ENCODE measurements at places on chromosomes 16 and 17.

- DNase-seq: no peak
Observed at GRCh38 chr17:34692920-34693319, 113.5 kb downstream of the TMEM132E start.

GRCh38 chr16:78230832-78231231 is 131.4 kb downstream of the WWOX start:
- no peak for DNase-seq

DNA sequence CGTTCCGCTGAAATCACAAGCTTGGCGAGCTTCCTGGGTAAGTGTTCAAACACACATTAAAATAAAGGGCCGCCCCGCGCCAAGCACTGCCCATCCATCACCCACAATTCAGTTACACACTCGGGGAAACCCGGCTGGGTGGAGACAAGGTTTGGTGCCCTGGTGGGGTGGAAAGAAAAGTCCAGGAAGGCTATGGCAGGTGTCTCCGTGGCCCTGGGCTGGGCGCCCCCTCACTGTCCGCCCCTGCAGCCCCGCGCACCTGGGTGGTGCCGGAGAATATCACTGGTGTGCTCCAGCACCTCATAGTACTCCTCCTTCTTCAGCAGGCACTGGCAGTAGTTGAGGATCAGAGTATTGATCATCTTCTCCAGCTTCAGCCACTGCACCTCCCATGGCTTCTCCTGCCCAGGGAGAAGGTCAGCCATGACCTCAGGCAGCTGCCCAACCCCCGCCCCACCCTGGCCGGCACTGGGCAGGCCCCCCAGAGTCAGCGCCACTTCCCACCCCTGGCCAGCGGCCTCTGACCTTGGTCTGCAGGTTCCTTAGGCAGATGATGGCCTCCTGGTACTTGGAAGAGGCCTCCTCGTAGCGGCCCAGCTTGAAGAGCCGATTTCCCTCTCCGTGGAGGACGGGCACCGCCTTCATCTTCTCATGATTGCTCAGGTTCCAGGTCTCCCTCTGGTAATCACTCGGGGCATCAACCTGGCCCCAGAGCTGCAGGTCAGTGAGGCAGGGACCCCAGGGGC is 8.4 kb downstream of the AIPL1 start:
- DNase-seq: no peak

DNA sequence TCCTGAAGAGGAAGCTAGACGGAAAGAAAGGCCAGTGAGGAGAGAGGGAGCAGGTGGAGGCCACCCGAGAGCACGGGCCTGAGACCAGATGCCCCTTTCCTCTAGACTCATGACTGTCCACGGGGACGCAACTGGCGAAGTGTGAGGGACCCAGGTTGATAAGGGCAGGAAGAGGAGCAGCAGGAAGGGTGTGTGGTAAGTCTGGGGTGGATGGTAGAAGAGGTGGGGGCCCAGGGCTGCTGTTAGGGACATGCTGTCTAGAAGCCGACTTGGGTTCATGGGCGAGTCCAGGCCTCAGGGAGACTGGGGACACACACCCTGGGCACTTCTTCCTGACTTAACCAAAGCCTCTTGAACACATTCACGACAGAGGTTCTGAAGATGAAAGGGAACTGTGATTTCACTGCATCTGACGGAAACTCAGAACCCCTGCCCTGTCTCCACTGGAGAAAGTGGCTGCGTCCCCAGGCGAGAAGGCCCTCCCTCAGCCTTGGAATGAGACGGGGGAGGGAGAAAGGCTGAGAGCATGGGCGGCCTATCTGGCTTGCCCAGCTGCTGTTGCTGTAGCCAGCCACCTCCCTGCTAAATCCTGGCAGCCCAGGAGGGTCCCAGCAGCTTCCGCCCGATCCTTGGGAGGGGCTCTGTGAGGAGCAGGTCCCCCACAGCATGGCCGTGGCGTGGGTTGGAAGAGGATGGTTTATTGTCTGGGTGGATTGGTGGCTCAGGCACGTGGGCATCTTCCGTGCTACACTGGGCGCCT is 6.0 kb downstream of the HIC1 start:
- no peak for DNase-seq

- no peak for DNase-seq
Observed at GRCh38 chr17:11264183-11264871, 23.3 kb downstream of the SHISA6 start.

DNA sequence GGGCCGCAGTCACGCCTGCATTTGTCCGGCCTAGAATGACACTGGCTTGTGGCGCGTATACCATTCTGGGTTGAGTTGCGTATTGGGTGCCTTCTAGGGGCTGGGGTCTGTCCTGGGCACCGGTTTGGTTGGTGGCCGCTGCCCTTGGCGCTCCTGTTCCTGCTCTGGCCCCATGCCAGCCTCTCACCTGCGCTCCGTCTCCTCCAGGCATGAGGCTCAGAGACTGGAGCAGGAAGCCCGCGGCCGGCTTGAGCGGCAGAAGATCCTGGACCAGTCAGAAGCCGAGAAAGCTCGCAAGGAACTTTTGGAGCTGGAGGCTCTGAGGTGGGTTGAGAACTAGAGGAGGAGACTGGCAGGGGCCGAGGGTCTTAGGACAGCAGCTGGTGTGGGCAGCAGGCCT is 17.4 kb downstream of the CDIPT start:
- DNase-seq: no peak

DNA sequence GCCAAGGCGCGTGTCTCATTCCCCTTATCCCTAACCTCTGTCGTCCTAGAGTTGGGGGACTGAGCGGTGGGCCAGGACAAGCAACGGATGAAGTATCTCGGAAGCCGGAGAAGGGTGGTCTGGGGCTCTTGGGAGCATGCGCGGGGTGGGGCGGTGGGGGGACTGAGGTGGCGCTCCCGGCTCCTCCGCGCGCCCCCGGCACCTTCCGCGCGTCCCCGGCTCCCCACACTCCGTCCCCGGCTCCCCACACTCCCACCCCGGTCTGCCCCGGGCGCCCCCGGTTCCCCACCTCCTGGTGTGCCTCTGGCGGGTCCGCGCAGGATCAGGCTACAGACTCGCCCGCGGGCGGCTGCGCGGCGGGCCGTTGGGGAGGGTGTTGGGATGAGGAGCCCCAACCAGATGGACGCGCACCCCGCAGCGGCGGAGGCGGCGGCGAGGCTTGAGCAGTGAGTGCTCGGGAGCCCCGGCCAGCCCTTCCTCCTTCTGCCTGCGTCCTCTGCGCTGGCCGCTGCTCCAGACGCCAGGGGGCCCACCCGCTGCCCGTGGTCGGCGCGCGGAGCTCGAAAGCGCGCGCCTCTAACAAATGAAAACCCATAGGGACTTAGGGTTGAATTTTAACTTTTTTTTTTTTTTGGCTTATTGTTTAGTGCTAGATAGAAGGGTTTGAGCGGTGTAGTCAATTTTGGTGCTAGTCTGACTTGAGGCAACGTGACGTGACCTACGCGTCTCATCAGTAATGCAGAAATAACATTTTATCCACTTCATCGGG is 5.6 kb upstream of the CRYM start:
- no peak for DNase-seq

GRCh38 chr16:89949756-89950155 is 1.2 kb downstream of the DEF8 start:
- DNase-seq: no peak

DNA sequence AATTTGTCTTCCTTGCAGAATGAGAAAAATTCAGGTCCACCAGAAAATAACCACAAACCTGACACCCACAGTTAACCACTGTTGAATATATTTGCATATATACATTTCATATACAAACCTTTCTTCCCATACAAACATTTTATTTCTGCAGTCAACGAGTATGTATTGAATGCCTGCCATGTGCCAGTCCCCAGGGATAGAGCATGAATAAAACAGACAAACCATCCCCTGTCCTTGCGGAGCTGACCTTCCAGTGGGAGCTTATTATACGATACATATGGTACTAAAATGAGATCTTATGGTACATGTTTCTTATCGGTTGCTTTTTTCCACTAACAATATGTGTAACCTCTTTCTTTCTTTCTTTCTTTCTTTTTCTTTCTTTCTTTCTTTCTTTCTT is 116.7 kb downstream of the PITPNC1 start:
- DNase-seq: no peak

GRCh38 chr16:49592546-49593423 is 219.2 kb downstream of the C16orf78 start:
- DNase-seq: peak; percentile 58

- peak; percentile 80 for DNase-seq
Observed at GRCh38 chr16:66604376-66605176, at the start of gene CMTM3. TSS of gene CMTM3 (plus strand) at chr16:66604704. CDS start at chr16:66604806, 102 bp downstream.

DNA sequence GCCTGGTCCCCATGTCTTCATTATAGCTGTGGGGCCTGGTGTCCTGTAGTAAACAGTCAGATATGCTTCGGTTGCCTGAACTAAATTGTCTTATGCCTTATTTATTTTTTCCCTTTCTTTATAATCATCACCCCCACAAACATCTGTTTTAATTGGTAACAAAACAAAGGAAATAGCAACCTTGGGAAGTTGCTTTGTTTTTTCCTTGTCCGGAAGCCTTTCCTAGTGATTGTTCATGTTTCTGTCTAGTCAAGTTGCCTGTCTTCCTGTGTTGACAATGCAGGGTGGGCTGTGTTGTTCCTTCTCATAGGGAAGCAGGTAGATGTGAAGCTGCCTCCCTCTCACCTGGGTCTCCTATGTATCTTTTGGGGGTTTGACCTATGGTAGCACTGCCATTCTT is 16.7 kb downstream of the PGS1 start:
- DNase-seq: no peak

Measured in activated naive CD4-positive, alpha-beta T cell treated with anti-CD3 and anti-CD28 coated beads, Interleukin-2, amount 10 ng/mL, durations not matched to agents 7 days and 5 days (primary cell).